ENCODE measurements at places on chromosomes 4 and X.
A peak's percentile ranks its signal among the peaks of the same experiment; 100 is the strongest.

DNA sequence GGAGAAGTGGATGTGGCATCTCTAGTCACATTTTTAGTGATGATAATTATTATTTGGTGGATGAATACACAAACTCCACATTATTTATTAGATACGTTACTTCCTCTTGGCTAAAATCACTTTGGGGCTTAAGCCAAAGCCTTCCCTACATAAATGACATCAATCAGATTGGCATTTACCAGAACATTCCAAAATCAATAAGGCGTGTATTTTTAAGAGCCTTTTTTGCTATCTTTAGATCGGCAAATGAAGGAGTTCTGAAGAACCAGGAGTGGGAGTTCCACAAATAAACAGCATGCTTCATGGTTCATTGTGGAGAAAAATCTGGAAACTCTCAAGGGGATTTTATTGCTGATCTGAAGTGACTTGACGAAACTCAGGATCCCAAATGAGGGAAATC is 89.7 kb downstream of the AMELX start:
- DNase-seq = no peak

DNA sequence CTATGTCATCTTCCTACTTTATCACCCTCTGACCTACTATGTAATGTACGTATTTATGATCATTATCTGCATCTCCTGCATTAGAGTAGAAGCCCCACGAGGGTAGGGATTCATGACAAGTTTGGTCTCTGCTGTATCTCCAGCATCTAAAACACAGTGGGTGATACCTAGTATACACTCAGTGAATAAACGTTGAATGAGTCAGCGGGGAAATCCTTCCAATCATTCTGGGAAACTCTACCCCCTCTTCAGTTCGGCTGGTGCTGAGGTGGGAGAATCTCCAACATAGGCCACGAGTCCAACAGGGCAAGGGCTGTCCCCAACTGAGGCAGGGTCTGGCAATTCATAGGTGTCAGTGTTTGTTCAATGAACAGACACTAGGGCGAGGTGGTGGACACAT is 74.4 kb upstream of the EFNB1 start:
- no peak for DNase-seq

- no peak for DNase-seq
Observed at GRCh38 chr4:8394806-8395205, 45.7 kb downstream of the ACOX3 start.

DNA sequence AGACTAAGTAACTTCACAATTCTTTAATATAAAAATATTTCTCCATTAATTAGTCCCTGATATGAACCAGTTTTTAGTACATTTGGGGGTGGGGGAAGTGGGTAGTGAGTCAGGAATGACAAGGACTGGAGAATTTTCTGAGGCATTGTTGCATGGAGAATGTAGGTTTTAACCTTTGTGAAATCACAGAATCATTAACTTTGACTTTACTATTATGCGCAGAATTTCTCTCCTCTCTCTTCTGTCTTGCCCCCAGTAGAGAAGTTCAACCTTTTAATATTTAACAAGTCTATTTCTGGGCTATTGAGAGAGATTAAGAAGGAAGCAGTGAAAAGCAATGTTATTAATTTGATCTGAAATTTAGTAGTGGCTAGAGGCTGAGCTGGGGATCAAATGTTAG is 597.0 kb downstream of the PCDH18 start:
- DNase-seq = no peak

DNA sequence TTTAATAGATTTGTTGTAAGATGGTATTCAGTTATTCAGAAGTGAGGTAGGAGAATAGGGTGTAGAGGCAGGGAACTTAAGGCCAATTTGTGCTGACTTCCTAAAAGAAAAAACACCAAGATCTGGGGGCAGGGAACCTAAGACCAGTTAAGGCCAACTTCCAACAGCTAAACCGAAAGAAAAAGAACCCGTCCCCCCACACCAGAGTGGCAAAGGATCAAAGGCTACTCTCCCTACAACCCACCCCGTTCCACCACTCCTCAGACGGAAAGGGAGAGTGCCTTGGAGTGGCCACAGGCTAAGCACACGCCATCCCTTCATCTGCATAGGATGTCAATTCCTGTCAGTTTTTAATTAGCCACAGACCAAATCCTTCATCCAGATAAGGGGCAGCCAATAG is 3.7 kb upstream of the ZNF718 start:
- DNase-seq = no peak

- no peak for DNase-seq
Observed at GRCh38 chr4:19063662-19064061, 1042.1 kb upstream of the LCORL start.

- no peak for DNase-seq
Observed at GRCh38 chr4:66275411-66276038, 605.2 kb upstream of the EPHA5 start.

GRCh38 chr4:44662623-44663005 is 11.2 kb upstream of the YIPF7 start:
- DNase-seq = no peak

DNA sequence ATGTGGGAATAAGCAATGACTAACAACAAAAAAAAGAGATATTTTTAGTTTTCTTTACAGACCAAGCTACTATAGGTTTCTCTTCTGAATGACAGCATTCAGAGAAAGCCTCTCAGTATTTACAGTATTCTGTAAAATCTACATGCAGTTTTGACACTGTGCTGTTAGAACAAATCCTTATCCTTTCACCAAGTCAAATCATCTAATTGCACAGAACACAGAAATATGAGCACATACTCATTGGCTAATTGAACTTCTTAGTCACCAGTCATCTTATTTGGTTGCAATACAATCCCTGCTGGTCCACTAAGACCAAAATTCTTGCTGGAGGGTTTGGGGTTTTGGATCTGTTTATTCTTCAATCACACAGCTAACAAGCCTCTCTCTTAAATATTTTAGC is 5.7 kb downstream of the ACOT9 start:
- no peak for DNase-seq

DNA sequence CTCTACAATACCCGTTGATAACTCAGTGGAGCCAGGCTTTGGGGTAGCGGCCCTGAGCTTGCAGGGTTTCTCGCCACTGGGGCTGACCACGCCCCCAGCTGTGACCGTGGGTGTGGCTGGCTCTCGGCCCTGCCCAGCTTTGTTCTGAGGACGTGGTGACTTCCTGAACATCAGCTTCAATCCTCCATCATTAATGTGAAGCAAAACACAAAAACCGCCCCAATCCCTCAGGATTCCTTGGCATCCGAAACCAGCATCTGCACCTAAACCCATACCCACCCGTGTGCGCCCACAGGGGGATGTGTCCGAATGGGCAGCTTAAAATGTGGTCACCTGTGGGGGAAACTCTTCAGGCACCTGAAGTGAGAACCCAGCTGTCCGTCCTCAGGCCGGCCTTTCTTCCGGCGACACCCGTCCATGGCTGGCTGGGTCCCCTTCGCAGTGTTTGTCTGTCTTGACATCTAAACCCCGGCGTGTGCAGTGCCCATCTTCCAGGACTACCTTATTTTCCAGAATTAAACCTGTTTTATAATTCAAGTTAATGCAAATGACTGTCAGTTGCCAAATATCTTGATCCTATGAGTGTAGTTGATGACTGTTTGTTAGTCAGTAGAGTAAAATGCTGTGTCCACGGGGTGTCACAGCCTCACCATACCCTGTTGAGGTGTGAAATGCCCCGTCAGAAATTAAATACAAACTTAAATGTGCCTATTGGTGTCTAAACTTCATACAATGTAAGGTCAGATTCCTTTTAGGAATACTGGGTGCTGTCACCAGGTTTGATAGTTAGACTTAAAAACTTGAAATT is 27.3 kb downstream of the NELFA start:
- DNase-seq = no peak

DNA sequence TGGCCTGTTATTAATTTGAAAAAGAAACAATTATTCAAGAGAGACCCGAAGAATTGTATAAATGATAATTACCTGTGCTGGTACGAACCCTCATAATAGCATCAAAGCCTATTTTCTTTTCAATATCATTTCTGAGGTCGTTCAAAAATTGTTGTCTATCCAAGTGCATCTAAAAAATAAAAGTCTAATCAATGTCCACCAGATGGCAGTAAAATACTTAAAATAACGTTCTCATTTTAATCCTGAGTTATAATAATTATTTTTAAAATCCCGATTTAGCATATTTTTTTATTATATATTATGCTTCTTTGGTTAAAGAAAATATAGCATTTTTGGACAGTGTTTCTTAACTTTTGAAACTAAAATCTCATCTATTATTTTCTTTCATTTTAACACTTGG is 55.7 kb downstream of the METTL14 start:
- no peak for DNase-seq

GRCh38 chr4:116358633-116359222 is 726.6 kb downstream of the TRAM1L1 start:
- DNase-seq = peak; percentile 2
